ENCODE measurements at places on chromosomes 1 and 21. TPM values are rescaled to one million over a fixed set of nuclear protein-coding genes. Genes with fewer than 3 reads are reported as not detected.

DNA sequence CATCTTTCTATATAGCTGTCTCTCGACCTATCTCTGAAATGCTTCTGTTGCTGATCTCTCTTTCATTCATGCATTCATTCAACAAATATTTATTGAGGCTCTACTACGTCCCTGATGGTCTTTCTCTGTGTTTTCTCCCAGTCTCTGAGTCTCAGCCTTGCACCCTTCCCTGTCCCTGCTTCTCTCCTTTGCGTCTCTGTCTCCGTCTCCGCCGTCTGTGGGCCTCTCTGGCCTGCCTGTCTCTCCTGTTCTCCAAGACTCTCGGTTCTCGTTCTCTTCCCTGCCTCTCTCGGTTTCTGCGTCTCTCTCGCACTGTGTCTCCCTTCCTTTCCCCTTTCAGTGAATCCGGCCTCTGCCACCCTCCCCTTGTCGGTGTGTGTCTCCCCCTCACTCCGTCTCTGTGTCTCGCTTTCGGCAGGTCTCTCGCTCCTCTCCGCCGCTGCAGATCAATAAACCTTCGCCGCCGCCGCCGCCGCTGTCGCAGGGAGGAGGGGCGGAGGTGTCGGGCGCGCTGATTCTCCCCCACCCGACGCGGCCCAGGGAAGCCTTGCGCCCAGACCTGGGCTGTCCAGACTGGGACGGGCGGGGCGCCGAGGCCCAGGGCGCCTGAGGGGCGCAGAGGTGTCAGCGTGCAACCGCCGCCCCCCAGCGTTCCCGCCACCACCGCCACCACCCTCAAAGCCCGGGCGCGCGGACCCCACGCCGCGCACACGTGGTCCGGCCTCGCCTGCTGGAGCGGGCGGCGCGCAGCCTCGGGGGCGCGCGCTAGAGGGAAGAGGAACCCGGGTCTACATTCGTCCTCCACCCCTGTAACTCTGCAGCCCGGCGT lies 3.0 kb downstream of the EFNA3 start:
- DNase-seq: peak; percentile 54

DNA sequence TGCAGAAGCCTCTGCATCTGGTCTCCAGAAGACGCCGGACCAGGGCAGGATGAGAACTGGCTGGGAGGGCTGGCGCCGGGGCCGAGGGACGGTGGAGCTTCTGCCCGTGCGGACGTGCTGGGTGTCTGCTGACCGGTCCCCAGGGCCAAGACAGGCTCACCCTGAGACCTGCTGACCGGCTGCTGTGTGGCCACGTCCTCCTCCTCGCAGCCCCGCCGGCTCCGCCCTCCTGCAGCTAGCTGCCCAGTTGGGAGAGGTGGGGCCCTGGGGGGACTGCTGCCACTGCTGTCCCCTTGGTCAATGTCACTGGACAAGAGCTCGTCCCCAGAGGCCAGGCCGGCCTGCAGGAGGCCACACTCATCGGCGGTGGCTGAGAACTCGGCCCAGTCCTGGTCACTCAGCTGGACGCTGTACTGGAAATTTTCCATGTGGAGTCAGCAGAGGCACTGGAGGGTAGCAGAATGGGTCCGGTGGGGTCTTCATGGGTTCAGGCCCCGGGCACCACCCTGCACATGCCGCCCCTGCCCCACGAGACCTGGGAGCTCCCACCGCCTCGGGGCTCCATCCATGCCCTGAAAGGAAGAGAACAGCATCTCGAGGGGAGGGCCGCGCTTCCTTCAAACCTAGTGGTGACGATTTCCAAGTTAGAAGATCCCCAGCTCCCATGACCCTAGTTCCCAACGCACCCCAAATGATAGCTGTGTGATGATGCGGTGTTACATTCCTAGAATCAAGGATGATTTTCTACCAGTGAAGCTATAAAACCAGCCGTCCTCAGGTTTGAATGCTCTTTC lies 1.1 kb downstream of the PERM1 start:
- no peak for DNase-seq

GRCh38 chr1:15220024-15220392 lies 27.0 kb upstream of the FHAD1 start:
- DNase-seq: no peak

GRCh38 chr1:3469849-3470649 lies 15.6 kb downstream of the ARHGEF16 start:
- no peak for DNase-seq

GRCh38 chr1:244052728-244053312 lies 1.7 kb downstream of the ZBTB18 start:
- no peak for DNase-seq

DNA sequence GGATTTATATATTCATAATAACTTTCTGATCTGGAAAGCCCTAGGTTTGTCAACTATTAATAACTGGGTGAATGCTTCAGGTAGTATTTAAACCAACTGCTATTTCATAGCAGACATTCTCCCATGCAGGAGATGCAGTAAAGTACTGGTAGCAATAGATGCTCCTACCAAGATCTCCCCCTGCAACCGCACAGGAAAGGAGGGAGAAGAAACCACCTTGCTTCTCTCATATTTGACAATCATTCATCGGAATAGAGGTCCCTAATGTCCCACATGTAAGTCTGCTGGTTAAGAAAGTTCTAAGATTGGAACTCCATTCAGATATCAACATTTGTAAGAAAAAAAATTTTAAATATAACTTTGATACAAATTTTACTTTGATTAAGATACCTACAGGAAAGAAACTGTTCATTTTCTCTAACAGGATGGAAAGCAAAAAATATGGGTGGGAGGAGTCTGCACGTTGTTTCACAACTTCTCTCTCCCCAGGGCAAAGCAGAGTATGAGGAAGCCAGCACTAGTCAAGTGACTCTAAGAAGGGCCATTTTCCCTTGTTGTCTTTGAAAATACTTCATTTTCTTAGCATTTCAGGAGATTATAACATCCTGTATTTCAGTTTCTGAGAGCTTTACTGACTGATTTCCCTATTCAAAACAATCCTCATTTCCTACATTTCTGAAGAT lies at the start of gene PYHIN1:
PYHIN1 (plus strand) TSS at position 498 of the 683 bp plus-strand sequence. CDS start 5,359 bp downstream, outside the sequence.
- no peak for DNase-seq

DNA sequence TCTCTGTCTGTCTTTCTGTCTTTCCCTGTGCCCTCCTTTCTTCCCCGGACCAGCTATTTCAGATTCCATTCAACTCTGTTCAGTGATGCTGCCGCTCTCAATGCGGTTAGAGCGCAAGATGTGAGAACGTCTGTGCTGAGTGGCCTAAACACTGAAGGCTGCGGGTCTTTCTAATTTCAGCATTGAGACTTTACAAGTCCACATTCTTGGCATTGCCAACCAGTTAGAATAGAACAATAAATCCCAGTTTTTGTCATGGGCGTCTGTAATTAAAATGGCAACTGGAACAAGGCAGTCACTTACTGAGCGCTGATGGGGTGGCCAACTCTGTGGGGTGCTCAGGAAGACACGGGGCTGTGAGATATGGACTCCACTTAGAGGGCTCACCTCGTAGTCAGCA lies 112.8 kb downstream of the DHRS3 start:
- DNase-seq: no peak

DNA sequence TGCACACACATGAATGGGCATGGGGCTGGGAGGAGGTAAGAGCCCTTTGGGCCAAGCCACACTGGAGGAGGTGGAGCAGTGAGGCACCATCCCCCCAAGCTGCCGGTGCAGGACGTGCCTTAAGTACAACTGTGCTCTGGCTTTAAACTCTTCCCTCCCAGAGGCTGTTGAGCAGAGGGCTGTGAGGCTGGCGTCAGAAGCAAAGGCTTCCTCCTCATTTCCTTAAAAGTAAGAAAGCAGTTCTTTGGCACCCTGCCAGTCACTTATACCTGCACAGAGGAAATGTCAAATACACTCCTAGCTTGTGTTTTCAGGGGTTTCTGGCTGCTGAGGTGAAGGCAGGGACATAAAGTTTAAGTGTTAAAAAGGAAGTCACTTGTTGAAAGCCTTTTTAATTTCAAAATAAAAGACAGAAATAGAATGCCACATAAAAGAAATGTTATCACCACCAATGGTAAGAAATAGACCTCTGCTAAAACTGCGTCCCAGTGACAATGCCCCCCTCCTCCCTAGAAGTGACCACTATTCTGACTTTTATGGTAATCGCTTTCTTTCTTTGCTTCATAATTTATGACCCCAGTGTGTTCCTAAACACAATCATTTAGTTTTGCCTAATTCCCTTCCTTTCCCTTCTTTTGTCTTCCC lies 33.0 kb downstream of the LAMC2 start:
- DNase-seq: peak; percentile 83

- peak; percentile 27 for DNase-seq
These were observed 92.1 kb downstream of the SYF2 start for GRCh38 chr1:25140073-25140797.

GRCh38 chr1:151516031-151516511 lies 4.9 kb downstream of the CGN start:
- no peak for DNase-seq

- no peak for DNase-seq
These were observed 39.0 kb downstream of the GALNT2 start for GRCh38 chr1:230105754-230106625.

- DNase-seq: no peak
These were observed 2.0 kb downstream of the CAMSAP2 start for GRCh38 chr1:200740571-200741208.

DNA sequence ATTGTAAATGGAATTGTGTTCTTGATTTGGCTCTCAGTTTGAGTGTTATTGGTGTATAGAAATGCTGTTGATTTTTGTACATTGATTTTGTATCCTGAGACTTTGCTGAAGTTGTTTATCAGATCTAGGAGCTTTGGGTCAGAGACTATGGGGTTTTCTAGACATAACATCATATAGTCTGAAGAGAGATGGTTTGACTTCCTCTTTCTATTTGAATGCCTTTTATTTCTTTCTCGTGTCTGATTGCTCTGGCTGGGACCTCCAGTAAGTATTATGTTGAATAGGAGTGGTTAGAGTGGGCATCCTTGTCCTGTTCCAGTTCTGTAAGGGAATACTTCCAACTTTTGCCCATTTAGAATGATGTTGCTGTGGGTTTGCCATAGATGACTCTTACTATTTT lies 39.1 kb upstream of the ANGPTL1 start:
- DNase-seq: no peak

- no peak for DNase-seq
These were observed 230.9 kb downstream of the LTN1 start for GRCh38 chr21:28761674-28762356.

DNA sequence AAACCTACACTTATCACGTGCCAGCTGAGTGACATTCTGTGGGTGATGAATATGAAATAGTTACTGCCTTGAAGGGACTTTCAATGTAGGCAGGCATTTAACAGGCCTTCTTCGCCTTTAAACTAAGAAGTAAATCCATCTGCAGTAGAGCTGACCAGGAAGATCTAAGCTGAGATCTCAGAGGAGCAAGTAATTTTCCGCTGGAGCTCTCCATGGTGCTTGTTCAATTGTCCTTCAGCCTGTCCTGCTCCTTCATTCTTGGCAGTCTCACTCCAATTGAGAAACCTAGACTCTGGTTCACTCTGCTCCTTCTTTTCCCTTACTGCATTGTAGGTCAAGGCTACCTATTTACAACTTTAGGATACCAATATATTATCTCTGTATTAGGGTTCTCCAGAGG lies 183.5 kb downstream of the HMCN1 start:
- DNase-seq: no peak

GRCh38 chr1:219121679-219122078 lies 52.0 kb upstream of the LYPLAL1 start:
- DNase-seq: no peak

- DNase-seq: peak; percentile 60
These were observed 4.4 kb downstream of the ST7L start for GRCh38 chr1:112614460-112615065.

GRCh38 chr1:69914976-69915765 lies 290.2 kb downstream of the LRRC40 start:
- no peak for DNase-seq

- no peak for DNase-seq
These were observed 26.0 kb downstream of the ROR1 start for GRCh38 chr1:63799820-63800219.

GRCh38 chr1:211985556-211986264 lies 49.6 kb downstream of the INTS7 start:
- no peak for DNase-seq

DNA sequence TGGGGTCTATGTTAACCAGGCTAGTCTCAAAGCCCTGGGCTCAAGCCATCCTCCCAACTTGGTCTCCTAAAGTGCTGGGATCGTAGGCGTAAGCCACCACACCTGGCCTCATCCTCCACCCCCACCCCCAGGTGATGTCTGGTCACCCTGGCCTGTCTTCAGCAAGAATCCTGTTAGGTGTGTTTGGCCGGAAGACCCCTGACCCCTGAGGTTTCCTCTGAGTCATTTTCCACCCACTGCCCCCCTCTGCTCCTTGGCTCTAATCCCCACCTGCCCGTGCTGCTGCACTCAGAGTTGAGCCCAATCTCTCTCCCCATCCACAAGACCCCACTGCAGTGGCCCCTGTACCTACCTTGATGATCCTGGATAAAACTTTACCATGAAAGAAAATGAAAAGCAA lies 25.2 kb downstream of the SLC66A1 start:
- no peak for DNase-seq

- no peak for DNase-seq
These were observed 15.8 kb downstream of the PLA2G2A start for GRCh38 chr1:19963636-19964035.

DNA sequence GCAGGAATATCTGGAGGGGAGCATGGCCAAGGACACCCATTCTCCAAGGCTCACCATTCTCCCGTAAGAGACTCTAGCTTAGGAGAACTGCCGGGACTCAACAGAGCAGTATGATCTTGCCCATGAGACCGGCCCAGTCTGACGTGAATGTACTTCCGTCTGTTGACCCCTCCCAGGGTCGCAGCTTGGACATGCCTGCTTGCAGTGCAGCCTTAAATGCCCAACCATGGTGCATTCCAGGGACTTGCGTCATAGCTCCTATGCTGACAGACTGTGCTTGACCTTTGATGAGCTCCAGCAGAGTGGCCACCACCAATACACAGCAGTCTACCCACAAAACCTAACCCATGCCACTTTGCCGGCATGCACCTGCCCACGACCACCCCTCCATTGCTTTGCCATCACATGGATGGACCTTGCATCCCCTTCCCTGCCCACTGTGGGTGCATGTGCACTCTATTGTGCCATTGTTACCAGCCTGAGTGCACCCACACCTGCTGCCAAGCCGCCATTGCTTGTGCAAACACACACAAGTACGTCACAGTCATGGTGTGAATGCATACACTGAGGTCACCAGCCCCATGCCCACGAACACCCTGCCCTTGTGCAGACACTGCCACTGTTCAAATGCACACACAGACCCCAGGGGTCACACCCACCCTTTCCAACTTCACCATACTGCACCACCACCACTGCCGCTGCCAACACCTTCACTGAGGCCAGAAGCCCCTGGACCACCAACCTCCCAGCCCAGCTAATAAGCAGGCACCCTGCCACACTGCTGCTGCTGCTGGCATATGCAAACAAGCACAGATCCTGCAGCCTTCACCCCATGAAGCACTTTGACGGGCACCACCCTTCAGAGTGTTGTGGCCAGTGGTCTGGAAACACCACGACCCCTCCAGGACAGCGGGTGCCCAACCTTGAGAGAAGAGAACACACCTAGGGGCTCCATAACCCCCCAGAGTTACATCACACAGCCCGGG lies 1141.3 kb downstream of the BRINP3 start:
- DNase-seq: no peak

HES3 gene
- not detected for total RNA-seq

FAM72B gene
- 0.40 TPM for total RNA-seq

RORC gene
- total RNA-seq: 0.14 TPM

STYXL2 gene
- not detected for total RNA-seq

FHAD1 gene
- 0.72 TPM for total RNA-seq

TRIM63 gene
- total RNA-seq: not detected

BARHL2 gene
- total RNA-seq: not detected

G0S2 gene
- total RNA-seq: 15.3 TPM

KRTAP19-2 gene
- total RNA-seq: not detected
